ENCODE measurements at places on chromosomes 4 and X. TPM values are rescaled to one million over a fixed set of nuclear protein-coding genes. Genes with fewer than 3 reads are reported as not detected.

The PDE5A gene
- total RNA-seq, result 5.3 TPM

The CTAG1A gene
- not detected for total RNA-seq

The CITED1 gene
- not detected for total RNA-seq

The SPP1 gene
- total RNA-seq, result 2.3 TPM

The PABPC1L2B gene
- not detected for total RNA-seq

The PPP1R2C gene
- total RNA-seq, result not detected

The ITM2A gene
- 1.1 TPM for total RNA-seq

All from tracheal epithelial cell (primary cell).